ENCODE measurements at places on chromosomes 7 and 10. TPM values are rescaled to one million over a fixed set of nuclear protein-coding genes. Genes with fewer than 3 reads are reported as not detected.

STAG3 gene
- 0.33 TPM for total RNA-seq

ATE1 gene
- 22.0 TPM for total RNA-seq

CD36 gene
- total RNA-seq = 0.50 TPM

TSPAN15 gene
- 1.5 TPM for total RNA-seq

NOS3 gene
- 4.7 TPM for total RNA-seq

ACHE gene
- total RNA-seq = 0.40 TPM

FAM25A gene
- not detected for total RNA-seq

LANCL2 gene
- 8.8 TPM for total RNA-seq

TRIM73 gene
- 2.9 TPM for total RNA-seq

TAS2R41 gene
- not detected for total RNA-seq

ANKRD30A gene
- total RNA-seq = not detected

All from mammary epithelial cell (primary cell).